ENCODE measurements at places on chromosomes 3 and 15.
A peak's percentile ranks its signal among the peaks of the same experiment; 100 is the strongest.

DNA sequence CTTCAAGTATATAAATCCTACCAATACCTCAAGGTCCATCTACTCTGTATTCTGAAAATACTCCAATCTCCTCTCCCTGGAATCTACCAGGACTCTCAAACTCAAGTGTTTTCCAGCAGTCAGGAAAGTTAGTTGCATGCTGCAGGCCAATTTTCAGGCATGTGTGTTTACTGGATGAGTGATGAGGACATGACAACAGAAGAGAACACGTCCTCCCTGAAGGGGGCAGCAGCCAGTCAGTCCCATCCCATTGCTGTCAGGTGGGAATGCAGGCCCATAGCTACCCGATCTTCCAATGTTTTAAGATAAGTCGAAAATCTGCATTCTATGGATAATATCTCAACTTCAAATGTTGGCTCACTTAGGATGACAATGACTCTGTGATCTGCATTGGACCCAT is 496.2 kb downstream of the FHIT start:
- DNase-seq = no peak

GRCh38 chr3:124126436-124127023 is 134.6 kb upstream of the ROPN1 start:
- no peak for DNase-seq

DNA sequence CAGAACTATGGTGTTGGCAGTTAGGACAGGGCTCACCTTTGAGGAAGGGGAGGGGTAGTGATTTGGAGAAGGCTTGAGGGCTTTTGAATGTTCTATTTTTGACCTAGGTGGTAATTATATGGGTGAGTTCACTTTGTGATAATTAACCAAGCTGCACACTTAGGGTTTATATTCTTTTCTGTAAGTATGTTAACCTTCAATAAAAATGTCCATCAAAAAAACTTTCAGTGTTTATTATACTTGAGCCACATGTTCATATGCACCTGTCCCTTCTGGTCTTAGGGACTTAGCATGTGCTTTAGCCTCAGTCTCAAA is 28.4 kb downstream of the PDE8A start:
- no peak for DNase-seq

- DNase-seq = peak; percentile 26
Measured at GRCh38 chr15:67033571-67034044, 31.8 kb upstream of the SMAD3 start.

DNA sequence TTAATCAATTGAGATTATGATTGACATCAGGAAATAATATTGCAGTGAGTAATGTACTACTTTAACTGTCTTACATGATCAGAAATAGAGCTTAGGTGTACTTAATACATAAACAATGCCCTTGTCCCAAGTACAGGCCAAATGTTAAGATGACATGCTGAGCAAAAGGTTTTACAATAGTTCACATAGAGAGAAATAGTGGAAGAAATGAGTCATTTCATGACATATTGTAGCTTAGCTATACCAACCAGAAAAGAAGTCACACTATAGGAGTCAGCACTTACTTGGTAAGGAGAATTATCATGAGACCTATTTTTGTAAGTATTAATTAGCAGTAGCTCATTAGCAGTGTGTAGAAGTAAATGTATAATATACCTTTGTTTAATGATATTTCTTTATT is 96.4 kb upstream of the NANOGP8 start:
- no peak for DNase-seq

DNA sequence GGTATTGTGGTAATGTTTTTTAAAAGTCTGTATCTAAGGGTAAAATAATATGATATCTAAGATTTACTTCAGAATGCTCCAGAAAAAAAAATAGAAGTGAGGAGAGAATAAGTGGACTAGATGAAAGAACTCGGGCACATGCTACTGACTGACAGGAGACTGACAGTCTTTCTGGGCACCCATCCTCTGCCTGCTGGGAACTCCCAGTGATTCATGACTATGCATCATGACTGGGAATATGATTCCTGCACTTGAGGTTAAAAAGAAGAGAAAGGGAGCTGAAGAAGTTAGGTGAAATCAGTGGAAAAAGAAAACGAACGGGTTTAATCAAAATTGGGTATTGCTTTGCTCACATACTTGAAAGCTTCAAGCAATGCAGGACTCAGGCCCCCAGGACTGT is 35.7 kb upstream of the SPSB4 start:
- no peak for DNase-seq

DNA sequence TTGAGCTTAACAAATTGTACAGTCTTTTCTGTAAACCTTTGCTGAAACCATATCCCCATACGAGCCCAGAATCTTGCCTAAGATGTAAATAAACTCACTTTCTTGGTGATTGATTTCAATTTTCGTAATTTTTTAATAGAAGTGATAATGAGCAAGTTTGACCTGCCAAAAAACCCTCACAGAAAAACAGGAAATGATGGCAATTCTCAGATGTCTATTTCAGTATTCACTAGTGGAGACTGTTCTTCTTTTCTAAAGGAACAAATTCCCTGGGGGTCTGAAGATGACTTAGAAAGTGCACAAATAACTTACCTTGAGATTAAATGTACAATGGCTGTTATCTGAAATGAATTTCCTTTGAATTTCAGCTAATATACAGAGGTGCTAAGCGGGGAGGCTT is 116.5 kb upstream of the CMC1 start:
- DNase-seq = no peak

DNA sequence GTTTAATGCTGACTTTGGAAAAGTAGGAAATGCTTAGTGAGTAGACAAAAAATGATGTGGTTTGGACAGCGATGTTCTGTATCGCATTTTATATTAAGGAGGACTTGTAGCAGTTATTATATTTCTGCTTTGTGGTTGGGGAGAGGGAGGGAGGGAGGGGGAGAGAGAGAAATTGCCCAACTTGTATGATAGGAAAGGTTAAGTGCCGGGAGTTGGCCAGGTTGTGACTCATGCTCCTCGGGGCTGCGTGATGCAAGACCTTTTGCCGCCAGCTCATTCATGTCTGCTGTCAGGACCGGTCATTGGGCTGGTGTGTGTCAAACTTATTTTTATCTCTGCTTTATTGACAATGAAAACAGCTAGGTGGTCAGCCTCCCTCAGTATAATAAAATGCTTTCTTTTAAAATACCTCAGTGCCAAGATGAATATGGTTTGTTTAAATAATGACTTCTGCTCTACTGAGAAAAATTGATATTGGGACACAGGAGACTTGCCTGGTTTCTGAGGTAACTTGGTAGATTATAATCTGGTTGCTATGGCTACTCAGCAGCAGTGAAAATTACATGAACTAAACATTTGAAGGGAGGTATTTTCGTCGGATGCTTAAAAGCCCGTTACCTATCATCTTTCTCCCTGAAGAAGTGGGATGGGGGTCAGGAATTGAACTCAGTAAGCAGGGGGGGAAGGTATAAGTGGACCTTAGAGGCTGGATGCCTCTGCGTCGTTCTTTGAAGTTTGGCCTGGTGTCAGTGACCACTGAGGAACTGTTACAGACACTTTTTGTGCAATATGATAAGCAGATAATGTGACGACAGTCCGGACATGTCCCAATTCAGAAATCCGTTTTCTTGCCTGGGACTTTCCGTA is 90.7 kb downstream of the FNDC3B start:
- peak; percentile 40 for DNase-seq

DNA sequence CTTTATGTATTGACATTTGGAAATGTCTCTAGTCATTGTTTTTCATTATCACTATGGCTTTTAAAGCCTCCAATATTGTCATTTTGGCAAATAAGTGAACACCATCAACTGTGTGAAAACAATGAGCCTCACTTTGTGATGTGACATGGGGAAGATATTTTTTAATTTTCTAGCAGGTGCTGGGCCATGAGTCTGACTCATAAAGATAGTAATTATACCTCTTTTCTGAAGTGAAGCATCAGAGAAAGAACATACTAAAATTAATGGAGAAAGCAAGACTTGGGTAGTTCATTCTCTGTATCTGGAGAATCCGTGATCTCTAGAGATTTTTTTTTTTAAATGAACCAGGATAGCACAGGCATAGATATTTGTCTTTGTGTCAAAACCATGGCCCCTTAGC is 100.8 kb downstream of the CCNL1 start:
- no peak for DNase-seq

DNA sequence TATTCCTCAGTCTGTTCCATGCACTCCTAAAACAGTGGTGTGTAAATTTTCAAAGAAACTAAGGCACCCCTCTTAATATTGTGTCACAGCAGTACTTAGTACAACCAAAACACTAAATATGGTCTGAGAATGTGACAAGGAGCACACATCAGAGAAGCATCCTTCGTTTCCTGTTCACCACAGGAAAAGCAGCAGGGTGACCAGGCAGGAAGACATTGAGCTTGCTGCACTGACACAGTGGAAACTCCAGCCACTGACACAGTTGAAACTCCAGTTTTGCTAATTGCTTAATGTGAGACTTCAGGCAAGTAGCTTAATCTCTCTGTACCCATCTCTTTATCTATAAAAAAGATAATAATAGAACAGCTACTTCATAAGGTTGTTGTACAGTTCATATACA is 353.0 kb upstream of the RORA start:
- DNase-seq = no peak

DNA sequence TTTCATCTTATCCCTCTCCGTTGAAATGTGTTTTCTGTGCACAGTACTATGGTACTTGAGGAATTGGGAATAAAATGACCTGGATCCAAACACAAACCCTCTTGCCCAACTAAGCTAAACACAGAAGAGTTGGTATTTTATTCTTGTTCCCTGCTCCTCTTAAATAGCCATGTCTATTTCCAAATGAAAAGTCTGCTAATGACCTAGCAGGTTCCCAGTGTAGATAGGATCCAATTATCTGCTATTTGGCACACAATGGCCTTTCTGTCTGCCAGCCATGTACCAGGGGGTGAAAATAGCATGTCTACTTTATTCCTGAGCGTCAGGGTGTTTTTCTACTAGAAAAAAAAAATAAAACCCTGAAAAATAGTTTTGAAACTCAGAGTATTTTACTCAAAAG is 657.0 kb upstream of the NAALADL2 start:
- DNase-seq = no peak

DNA sequence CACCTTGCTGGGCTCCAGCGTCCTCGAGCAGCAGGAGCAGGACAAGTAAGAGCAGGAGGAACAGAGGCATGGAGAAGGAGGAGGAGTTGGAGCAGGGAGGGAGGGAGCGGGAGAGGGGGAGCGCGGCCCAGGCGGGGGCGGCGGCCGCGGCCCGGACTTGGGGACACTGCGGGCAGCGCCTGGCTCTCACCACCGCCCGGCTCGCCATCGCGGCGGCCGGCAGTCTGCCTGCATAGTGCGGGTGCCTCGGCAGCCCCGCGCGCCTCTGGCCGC is 440 bp downstream of the DCBLD2 start:
- DNase-seq = no peak

DNA sequence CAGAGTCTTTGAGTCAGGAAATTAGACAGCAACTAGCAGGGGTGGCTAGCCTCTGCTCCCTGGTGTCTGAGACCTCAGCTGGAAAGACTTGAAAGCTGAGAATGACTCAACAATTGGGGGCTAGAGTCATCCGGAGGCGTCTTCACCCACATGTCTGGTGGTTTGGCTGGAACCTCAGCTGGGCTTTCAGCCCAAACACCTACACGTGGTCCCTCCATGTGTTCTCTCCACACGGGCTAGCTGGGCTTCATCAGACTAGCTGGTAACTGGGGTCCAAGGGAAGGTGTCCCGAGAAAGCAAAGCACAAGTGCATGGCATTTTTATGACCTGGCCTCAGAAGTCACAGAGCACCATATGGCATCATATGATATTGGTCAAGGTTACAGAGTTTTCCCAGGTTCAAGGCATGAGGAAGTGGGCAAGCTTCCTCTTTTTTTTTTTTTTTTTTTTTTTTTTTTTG is 19.9 kb upstream of the ABHD2 start:
- no peak for DNase-seq

GRCh38 chr15:47674586-47675232 is 42.6 kb upstream of the SEMA6D start:
- DNase-seq = no peak

DNA sequence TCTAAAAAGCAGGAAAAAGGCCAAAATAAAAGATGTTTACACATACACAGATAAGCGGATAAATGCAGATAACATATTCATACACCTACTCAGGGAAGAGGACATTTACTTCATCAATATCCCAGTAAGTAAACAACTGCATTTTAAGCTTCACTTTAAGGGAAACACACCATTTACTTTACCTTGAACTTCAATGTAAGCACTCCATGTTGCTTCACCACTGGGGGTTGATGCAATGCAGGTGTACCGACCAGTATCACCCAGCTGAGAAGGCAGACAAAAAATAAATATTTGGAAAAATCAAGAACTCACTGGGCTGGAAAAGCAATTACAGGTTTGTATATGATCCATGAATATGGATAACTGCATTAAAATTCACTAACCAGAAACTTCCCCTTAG is 1099.5 kb downstream of the ROBO1 start:
- no peak for DNase-seq

DNA sequence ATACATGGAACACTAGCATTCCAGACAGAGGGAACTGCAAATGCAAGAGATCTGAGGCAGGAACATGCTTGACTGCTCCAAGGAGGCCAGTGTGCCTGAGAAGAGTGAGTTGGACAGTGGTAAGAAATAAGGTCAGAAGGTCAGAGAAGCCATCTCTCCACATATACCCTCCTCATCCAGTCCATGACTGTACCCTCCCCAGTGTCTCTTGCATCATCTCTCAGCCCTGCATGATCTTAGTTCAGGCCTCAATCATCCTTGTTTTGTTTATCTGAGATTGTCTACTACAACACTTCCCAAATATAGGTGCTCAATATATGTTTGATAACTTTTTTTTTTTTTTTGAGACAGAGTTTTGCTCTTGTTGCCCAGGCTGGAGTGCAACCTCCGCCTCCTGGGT is 5.5 kb upstream of the RSL24D1 start:
- no peak for DNase-seq

DNA sequence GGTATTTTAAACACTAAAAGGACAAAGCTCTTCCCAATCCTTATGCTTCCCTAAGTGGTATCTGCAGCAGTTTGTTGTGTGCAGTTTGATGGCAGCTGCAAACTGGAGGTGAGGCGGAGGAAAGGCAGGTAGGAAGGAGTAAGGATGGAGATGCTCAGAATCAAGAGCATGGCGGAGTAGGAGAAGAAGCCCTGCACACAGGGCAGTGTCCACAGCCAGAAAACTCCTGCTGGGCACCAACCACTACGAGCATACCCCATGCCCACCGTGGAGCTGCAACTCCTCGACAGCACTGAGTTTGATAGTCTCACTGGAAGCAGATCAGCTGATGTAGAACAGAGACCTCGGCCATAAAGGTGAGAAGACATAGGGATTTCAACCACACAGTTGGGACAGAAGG is 30.3 kb upstream of the ESYT3 start:
- DNase-seq = no peak

- no peak for DNase-seq
Measured at GRCh38 chr3:126083138-126083445, 832 bp downstream of the SLC41A3 start.

DNA sequence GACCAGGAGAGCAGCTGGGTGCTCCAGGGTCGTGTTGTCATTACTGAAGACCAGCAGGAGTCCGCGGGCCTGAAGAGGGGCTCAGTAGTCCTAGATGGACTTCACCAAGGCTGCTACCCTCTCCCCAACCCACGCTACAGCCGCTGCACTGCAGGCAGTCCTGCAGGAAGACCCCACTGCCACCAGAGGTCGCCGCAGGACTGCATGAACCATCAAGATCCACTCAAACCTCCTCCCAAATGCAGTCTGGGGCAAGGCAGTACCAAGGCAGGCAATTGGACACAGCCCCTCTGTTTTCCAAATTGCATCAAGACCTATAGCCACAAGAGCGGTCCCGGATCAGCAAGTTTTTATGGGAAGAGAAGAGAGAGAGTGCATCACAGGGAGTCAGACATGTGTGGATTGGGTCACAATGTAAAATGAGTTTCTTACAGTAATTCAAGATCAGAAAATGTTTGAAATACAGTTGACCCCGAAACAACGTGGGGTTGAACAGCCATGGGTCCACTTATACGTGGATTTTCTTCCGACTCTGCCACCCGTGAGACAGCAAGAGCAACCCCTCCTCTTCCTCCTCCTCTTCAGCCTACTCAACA is 46.7 kb downstream of the DZIP1L start:
- peak; percentile 76 for DNase-seq

Measured in stimulated activated CD4-positive, alpha-beta T cell treated with anti-CD3 and anti-CD28 coated beads, Interleukin-12 subunit alpha, Interleukin-12 subunit beta, amount 100 ng/mL, for 24 hours (primary cell).